ENCODE measurements at places on chromosomes 6 and 20. TPM values are rescaled to one million over a fixed set of nuclear protein-coding genes. Genes with fewer than 3 reads are reported as not detected.
A peak's percentile ranks its signal among the peaks of the same experiment; 100 is the strongest.

The CCM2L gene
- 23.2 TPM for total RNA-seq

The BRD2 gene
- total RNA-seq = 155 TPM

DNA sequence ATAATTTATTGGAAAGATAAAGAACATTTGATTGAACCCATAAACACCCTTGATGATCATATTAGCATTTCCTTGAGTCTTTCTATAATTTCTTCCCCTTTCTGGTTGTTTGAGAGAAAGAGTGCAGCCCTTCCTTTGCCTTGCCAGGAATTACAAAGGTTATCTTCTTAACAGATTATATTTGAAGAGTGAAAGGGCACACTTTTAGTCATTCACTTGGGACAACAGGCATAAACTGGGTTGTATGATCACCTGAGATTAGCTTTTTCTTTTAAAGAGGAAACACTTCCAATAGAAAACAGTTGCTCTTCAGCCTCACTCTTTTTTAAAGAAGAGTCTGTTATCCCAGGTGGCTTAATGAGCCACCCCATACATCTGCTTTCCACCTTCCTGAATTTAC lies 295.2 kb downstream of the PHF3 start:
- DNase-seq = no peak

DNA sequence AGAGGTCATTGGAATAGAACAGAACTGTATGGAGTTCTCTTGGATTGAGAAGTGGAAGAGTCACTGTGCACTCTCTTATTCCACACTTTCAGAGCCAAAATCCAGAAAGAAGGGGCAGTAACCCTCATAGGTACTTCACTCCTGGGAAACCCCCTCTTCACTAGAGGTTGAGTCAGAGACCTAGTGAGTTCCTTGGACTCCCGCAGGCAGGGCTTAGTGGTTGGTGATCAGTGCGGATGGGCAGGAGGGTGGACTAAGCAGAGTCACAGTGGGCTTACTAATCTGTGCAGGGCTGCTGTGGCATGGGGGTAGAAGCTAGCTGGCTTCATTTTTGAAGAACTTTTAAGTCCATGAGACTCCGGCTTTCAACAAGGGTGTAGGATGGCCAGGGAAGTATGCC lies 95.0 kb upstream of the MLN start:
- no peak for DNase-seq

The AURKA gene
- total RNA-seq = 1.5 TPM

The CLIC5 gene
- total RNA-seq = 131 TPM

GRCh38 chr20:2363187-2363586 lies 17.5 kb upstream of the TGM6 start:
- DNase-seq = no peak

DNA sequence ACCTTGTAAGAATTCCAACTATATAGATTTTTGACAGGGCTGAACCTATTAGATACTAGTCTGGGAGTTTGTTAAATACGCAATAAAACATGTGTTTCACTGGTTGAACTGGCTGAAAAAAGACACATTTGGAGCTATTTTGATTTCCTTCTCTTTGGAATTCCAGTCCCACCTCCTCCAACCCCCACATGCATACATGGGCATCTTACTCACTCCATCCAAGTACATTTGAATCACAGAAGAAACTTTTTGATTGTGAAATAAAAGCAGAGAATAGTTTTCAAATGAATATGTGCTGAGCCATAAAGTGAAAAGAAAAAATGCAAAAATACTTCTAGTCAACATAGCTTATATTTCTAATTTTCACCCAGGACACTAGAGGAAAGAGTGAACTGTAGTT lies 33.9 kb upstream of the STXBP5 start:
- no peak for DNase-seq

DNA sequence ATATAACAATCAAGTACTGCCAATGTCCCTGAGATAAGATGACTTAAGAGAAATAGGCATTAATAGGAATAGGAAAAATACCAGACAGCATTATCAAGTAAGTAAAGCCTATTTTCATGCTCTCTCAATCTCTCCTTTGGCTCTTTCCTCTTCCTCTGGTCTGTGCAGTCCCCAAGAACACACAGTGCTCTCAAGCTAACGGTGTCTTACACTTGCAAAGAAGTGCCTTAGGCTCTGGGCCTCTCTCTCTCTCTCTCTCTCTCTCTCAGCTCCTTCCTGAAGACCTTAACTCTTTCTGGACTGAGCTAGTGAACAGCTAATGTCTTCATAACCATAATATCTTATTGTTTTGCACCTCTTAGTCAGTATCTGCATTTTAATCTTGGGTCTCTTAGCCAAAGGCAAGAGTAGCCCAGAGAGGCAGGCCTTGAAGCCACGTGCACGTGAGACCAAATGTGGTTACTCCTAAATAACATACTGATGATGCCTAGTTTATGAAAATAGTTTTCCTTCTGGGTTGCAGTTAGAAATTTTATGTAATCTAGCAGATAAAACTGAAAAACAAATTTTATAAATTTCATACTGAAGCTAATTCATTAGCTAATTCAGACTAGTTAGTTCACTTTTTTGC lies 70.8 kb downstream of the TPD52L1 start:
- DNase-seq = no peak

The FAM184A gene
- 15.4 TPM for total RNA-seq

- DNase-seq = no peak
Measured at GRCh38 chr6:42241915-42242314, 24.3 kb upstream of the MRPS10 start.

GRCh38 chr6:158760618-158761250 lies 58.4 kb downstream of the EZR start:
- DNase-seq = no peak

- DNase-seq = no peak
Measured at GRCh38 chr6:386688-387266, 4.8 kb upstream of the IRF4 start.

- DNase-seq = no peak
Measured at GRCh38 chr6:87088076-87088475, 6.8 kb downstream of the CGA start.

DNA sequence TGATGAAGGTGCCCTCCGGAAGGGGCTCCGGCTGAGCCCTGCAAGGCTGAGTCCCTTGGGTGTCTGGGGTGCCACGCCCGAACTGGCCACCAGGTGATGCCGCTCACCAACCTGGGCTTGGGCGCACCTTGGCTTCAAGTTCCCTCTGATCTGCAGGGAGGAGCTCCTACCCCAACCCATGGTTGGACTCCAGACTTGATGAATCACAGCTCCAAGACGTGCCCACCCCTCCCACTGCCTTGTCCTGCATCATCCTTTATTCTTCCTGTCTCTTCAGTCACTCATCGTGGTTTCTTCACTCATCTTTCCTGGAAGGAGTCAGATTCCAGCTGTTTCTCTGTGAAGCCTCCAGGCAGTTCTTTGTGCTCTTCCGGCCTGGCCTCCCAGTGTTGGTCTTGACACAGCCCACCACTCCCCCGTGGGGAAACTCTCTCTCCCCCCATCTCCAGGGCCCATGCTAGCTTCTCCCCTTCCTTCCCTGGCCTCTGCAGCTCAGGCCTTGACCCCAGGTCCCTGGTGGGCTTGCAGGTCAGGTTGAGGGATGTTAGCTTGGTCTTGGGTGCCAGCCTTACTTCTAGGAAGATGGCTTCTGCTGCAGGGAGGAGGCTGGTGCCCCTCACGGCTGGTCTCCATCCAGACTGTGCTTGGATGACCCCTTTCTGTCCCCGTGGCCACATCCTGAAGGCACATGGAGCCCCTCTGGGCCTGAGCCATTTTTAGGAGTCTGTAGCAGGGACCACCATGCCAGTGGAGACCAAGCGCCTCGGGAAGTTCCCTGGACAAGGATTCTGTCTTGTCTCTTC lies 2.6 kb upstream of the ZBP1 start:
- DNase-seq = peak; percentile 80

The SNAP91 gene
- not detected for total RNA-seq

The YIPF3 gene
- total RNA-seq = 100 TPM

DNA sequence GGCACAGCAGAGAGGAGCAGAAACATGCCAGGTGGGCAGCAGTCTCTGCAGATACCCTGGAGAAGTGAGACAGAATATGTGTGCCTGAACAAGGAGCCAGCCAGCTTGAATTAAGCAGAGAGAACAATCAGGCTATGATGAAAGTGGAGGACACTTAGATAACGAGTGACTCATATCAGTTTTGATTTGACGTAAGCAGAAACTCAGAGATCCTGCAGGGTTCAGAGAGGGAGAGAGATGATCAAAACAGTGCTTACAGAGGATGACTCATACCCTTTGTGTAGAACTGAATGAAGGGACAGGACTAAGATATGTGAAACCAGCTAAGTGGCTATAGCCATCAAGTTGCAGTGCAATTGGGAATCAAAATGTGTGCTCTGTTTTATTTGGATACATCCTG lies 300.7 kb downstream of the TENT5A start:
- DNase-seq = no peak

The CALHM5 gene
- 1.9 TPM for total RNA-seq

DNA sequence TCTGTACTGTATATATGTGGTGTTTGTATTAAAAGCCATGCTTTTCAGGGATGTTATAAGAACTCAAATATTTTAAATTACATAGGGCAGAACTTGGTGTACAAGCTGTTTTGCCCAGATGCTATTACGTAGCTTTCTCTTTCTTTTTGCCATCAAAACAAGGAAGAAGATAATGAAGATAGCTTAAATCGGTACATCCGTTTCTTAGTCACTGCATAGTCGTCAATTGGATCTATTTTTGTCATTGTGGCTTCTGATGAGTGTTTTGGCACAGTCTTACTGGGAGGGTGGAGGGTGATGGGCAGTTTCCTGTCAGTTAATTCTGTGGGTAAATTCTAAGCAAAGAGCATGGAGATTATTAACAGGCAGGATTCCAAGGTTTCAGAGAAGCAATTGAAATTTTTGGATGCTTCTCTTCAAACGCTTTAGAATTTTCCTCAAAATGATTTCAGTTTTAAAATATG lies 649.1 kb upstream of the GJE1 start:
- no peak for DNase-seq

GRCh38 chr6:135192256-135193174 lies 11.4 kb downstream of the MYB start:
- no peak for DNase-seq

DNA sequence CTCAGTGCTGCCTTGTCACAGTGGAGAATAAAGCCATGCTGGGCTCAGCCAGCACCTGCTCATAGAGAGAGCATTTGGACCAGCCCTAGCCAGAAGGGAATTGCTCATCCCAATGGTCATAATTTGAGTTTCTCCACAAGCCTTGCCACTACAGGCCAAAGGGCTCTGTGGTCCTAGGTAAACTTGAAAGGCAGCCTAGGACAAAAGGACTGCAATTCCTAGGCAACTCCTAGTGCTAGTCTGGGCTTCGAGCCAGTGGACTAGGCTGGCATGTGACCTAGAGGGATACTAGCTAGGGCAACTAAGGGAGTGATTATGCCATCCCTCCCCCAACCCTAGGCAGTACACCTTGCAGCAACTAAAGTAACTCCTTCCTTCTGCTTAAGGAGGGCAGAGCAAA lies 516.2 kb downstream of the BCKDHB start:
- peak; percentile 65 for DNase-seq

The NRN1 gene
- total RNA-seq = 24.4 TPM

GRCh38 chr6:34246563-34247391 lies 2.0 kb downstream of the SMIM29 start:
- no peak for DNase-seq

The GABRR1 gene
- total RNA-seq = not detected

The OTOR gene
- total RNA-seq = not detected

GRCh38 chr20:44475694-44476560 lies at the start of gene TTPAL:
TTPAL (plus strand) TSS chr20:44475874; CDS start chr20:44480000, 4,126 bp downstream.
- peak; percentile 96 for DNase-seq

- DNase-seq = no peak
Measured at GRCh38 chr6:2750832-2751231, at the start of gene MYLK4. MYLK4 (minus strand) TSS chr6:2750922; CDS start chr6:2749294, 1,628 bp downstream.

- no peak for DNase-seq
Measured at GRCh38 chr6:166600931-166601330, 14.5 kb upstream of the RAMACL start.

- DNase-seq = no peak
Measured at GRCh38 chr6:166582258-166582657, 4.2 kb downstream of the RAMACL start.

DNA sequence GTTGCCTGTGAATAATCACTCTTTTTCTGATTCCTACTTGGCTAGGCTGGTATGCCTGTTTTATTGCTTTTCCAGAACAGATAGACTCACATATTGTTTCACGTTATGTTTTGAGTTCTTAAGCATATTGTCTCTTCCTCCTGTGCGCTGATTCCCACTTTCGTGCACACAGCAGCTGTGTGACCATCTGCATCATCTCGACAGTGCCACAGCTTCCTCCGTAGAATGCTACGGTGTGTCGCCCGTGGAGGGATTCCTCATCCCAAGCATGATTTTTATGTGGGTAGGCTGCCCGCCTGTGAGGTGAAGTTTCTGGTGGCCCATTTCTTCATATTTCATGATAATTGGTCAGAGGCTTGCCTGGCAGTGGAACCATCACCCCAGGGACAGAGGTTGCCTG lies 31.8 kb downstream of the PLCB4 start:
- DNase-seq = no peak

The OXT gene
- total RNA-seq = not detected
